T-cell (primary cell): ENCODE measurements at places on chromosomes 1 and 21.

GRCh38 chr1:198653808-198654413 lies 15.1 kb downstream of the PTPRC start:
- H3K27ac ChIP-seq, result peak overlapping the region; percentile 87
- H3K27me3 ChIP-seq, result no peaks in the 10 kb centered on the region
- no peak for DNase-seq
- peaks cover 75% of the 10 kb centered on the region for H3K4me1 ChIP-seq

DNA sequence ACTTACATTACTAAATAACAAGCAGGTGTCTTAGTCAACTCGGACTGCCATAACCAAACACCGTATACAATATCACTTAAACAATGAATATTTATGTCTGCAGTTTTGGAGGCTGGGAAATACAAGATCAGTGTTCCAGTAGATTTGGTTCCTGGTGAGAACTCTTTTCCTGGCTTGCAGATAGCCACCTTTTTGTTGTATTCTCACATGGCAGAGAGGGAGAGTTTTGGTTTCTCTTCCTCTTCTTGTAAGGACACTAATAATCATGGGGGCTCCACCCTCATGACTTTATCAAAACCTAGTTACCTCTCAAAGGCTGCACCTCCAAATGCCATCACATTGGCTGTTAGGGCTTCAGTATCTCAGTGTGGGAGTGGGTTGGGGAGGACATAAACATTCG lies 82.9 kb upstream of the CACYBP start:
- no peak overlapping the region for H3K27ac ChIP-seq
- DNase-seq, result no peak
- H3K36me3 ChIP-seq, result no peaks in the 10 kb centered on the region

GRCh38 chr1:32150847-32151246 lies 28.6 kb upstream of the TXLNA start:
- H3K27me3 ChIP-seq, result no peaks in the 10 kb centered on the region
- no peak overlapping the region for H3K4me3 ChIP-seq
- H3K4me1 ChIP-seq, result no peaks in the 10 kb centered on the region
- no peak for DNase-seq
- peaks cover 5% of the 10 kb centered on the region for H3K36me3 ChIP-seq

GRCh38 chr1:25011943-25012638 lies 82.0 kb upstream of the RUNX3 start:
- H3K4me1 ChIP-seq, result peaks cover 60% of the 10 kb centered on the region
- no peak overlapping the region for H3K27ac ChIP-seq
- DNase-seq, result no peak
- no peaks in the 10 kb centered on the region for H3K27me3 ChIP-seq
- H3K4me3 ChIP-seq, result no peak overlapping the region
- no peaks in the 10 kb centered on the region for H3K36me3 ChIP-seq

DNA sequence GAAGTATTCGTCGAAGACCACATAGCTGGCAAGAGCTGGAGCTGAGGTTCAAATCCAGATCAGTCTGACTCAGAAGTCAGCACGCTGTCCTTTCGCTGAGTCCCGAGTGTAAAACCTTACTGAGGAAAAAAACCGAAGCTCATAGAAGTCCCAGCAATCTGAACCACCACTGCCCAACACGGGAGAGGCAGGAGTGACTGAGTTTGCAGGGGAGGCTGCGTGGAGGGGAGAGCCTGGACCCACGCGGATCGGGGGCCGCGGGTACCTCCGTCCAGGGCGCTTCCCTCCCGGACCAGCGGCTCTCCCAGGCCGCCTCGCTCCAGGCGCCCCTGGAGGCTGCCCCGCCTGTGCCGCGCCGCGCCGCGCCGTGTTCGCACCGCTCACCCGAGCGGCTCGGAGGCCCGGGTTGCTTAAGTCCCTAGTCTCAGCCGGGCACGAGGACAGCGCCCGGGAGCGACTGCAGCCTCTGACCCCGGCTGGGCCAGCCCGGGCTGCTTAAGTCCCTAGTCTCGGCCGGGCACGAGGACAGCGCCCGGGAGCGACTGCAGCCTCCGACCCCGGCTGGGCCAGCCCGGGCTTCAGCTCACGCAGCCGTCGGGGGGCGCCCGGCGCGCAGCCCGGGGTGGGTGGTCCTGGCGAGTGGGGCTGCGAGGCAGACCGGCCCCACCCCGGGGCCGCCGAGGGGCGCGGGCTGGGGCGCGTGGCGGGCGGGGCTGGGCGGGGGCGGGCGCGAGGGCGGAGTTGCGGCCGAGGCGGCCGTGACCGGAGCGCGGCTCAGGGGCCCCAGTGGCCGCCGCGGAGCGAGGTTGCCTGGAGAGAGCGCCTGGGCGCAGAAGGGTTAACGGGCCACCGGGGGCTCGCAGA lies at the start of gene ADAMTSL4:
TSS of gene ADAMTSL4 (plus strand) at position 777 of the 864 bp plus-strand sequence. CDS start 2,881 bp downstream, outside the sequence.
- H3K36me3 ChIP-seq, result no peaks in the 10 kb centered on the region
- H3K4me3 ChIP-seq, result peak within 1 kb of the TSS; percentile 64
- DNase-seq, result no peak
- no peak within 1 kb of the TSS for H3K27ac ChIP-seq
- no peaks in the 10 kb centered on the region for H3K4me1 ChIP-seq

DNA sequence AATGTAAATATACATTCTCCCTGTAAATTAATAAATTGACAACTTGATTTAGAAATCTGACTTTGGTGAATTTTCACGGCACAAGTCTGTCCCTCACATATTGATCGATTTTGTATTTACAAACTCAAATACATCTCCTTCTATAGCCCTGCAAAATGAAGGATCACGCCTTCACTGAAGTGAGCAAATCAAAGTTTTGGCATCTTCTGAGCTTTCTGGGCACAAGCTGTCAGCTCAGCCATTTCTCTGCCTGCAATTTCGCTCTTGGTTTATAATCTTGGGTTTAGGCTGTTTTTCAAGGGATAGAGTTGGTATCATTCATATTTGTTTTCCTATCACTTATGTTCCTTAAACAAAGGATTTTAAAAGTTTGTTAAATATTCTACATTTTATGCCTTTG lies 25.8 kb downstream of the ANP32E start:
- H3K27me3 ChIP-seq, result no peaks in the 10 kb centered on the region
- peaks cover 7% of the 10 kb centered on the region for H3K4me1 ChIP-seq
- no peak for DNase-seq
